ENCODE measurements at places on chromosomes 7 and 10.

DNA sequence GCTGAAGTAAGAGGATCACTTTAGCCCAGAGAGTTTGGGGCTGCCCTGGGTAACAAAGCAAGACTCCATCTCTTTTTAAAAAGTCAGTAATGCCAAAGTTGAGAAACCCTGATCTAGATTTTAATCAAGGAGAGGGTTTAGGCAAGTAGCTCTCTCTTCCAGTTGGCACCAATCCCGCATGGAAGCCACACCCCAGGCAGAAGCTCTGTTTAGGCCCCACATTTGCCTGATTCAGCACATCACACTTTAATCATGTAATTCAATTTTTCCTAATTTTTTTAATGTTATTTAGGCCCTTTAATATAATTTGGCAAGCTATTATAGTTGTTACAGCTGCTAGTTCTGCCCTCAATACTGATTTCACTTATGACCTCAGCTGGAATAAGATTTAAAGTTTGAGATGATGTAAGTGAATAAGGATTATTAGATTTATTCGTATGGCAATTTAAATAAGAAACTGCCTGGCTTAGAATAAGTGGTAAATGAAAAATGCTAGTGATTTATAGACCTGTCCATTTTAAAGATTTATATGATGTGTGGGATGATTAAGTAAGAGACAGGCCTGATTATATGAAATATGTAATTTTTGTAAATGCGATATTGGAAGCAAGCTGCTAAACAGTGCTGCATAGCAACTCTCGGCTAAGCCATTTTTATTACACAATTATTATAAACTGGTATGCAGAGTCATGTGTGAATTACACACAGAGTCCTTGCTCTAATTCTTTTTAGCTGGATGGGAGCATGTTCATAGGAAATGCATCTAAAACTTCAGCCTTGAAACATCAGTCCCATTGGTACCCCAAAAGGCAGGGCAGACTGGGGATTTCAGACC, 80.2 kb upstream of the NFE2L3 start:
- DNase-seq: no peak

GRCh38 chr10:88064608-88065382, 201.4 kb downstream of the PTEN start:
- DNase-seq: no peak

DNA sequence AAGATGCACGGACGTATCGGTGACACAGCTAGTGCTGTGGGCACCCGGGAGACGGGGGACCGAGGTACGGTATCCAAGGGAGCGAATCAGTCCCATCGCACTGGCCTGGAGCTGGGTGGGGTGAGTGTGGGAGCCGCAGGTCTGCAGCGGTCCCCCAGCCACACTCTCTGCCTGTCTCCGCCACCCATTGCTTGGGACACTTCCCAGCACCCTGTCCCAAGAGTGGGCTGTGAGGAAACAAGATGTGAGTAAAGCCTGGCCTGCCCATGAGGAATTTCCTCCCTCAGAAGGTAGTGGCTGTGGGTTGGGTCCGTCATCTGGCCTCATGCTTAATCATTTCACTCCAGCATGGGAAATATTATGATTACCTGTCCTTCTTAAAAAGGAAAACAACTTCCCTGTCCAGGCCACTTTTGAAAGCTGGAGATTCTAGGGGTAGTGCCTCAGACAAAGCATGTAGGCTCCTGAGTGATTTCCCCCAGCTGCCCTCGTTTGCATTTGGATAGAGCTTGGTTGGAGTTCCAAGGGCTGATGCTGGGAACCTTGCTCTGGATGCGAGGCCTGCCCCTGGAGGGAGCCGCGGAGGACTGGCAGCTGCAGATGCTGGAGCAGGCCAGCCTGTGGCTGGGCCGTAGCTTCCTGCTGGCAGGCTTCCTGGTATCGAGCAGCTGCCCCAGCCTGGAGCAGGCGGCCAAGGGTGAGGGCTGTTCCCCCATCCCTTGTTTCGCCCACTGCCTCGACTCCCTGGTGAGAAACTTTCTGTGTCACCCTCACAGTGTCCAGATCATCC, 6.2 kb upstream of the ACTR3C start:
- DNase-seq: no peak

GRCh38 chr7:133349101-133349500, 96.2 kb downstream of the EXOC4 start:
- no peak for DNase-seq

DNA sequence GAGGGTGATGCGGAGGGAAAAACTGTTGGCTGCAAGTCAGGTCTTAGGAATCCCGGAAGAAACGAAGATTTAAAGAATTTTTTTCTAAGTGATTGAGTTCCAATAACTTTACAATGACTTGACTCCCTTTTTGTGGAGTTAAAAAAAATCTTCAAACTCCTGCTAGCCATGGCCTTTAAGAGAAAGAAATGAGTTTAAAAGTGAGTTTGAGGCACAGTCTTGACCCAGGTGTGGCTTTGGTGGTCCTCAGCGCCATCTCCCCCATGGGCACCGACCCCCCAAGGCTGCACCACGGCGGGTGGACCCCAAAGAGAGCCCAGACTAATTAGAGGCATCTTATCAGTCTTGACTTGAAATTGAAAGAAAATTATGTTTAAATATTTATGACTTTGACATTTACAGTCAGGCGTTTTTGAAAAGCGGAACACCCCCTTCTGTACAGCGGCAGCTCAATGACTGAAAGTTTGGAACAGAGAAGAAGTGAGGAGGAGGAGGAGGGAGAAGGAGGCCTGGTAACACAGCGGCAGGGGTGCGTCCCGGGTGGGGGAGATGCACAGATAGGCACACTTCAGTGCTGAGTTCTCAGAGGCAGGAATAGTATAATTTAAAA, 349.6 kb downstream of the DNAJB6 start:
- no peak for DNase-seq

GRCh38 chr10:14820775-14821154, 17.1 kb downstream of the CDNF start:
- no peak for DNase-seq

GRCh38 chr7:135211179-135211945, at the start of gene WDR91:
WDR91 (minus strand) TSS chr7:135211526; CDS start chr7:135211502, 24 bp downstream.
- peak; percentile 91 for DNase-seq

GRCh38 chr7:42692621-42693020, 219.2 kb downstream of the C7orf25 start:
- DNase-seq: no peak

- DNase-seq: no peak
These were observed 566.0 kb downstream of the SUGCT start for GRCh38 chr7:40700653-40701421.

- DNase-seq: no peak
These were observed 160.2 kb downstream of the SH2D4B start for GRCh38 chr10:80697926-80698325.

GRCh38 chr7:510131-510481, 9.5 kb downstream of the PDGFA start:
- no peak for DNase-seq

- no peak for DNase-seq
These were observed 266.8 kb downstream of the INHBA start for GRCh38 chr7:41436139-41436538.

DNA sequence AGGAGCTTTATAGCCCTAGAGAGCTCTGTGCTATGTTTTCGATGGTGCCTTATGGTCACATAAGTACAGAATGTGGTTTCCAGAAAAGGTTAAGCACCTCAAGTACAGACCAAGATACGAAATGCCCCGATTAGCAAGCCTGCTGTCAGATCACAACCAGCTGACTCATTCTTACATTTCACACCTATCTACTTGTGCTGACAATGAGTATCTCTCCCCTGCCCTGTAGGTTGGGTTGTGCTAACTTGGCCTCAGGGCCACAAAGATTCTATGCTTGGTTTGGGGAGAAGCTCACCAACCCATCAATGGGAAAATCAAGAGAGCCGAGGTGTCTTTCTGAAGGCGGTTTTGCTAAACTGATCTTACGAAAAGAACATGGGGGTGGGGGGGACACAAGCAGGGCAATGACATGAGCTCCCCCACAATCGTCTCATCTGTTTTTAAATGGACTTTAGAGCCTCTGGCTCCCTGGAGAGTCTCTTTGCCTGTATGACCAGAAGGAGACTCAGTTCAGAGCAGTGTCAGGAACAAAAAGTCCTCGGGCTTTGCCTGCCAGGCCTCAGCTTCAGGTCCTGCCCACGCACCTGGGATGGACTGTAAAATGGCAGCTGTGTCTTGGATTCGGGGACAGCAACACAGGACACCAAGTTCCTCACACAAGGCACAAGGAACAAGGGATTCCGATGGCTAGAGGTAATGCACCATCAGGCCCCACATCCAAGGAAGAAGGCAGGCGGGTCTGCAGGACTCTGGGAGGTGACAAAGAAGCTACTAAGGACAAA, 55.1 kb downstream of the FAM53B start:
- no peak for DNase-seq

DNA sequence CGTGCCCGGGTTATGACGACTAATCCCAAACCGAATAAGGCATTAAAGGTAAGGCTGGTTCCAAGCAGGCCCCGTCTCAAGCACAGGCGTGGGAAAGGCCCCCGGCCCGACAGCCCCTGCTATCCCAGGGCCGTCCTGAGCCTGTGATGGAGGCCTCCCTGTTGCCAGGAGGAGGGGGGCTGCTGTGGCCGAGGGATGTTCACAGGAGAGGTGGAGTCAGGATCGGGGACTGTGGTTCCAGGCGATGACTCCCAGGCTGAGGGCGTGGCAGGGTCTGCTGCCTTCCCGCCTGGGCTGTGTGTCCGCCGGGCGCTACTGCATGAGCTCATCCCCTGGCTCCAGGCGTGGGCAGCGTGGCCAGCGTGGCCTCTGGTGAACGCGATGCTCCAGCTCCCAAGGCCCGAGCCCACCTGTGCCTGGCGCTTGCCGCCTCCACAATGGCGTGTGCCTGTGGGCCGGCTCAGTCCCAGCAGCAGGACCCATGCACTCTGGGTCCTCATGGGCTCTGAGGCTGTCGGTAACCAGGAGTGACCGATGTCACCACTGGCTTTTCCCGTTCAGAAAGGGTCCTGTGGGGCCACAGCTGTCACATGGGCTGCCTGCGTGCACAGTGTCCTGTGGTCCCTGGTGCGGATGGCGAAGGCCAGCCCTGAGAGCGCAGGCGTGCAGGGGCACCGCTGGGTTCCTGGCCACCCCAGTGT, 8.8 kb downstream of the MAFK start:
- DNase-seq: no peak

DNA sequence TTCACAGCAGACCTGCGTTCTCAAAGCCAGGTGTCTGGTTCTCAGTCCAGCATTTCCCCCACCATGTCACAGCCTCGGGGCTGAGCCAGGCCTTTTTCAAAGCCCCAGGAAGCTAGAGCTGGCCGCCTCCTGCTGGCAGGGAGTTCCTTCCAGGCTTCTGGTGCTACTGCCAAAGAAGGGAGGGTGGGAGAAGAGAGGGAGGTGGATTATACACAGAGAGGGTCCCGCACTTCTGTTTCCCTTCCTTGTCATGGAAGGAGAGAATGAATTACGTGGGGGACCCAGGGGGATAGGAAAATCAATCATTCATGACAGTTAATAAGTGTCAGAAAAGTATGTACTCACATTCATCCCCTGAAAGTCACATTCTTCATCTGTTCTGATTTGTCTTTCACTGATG, 600 bp upstream of the LGI1 start:
- no peak for DNase-seq

DNA sequence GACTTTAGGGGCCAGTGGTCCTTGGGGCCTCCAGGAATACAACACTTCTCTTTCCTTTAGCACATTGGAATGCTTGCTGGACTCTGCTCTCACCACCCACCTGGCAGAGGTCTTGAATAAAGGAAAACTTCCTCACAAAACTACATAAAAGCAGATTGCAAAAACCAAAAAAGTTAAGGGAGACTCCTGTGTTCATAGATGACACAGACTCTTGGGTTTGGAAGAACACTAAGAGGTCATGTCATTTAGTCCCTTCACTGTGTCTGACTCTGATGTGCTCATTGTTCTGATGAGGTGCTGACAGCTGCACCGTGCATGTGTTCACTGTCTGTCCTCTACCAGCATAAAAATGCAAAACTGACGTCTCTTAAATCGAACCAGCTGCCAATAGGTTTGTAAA, 11.4 kb downstream of the BLNK start:
- no peak for DNase-seq

DNA sequence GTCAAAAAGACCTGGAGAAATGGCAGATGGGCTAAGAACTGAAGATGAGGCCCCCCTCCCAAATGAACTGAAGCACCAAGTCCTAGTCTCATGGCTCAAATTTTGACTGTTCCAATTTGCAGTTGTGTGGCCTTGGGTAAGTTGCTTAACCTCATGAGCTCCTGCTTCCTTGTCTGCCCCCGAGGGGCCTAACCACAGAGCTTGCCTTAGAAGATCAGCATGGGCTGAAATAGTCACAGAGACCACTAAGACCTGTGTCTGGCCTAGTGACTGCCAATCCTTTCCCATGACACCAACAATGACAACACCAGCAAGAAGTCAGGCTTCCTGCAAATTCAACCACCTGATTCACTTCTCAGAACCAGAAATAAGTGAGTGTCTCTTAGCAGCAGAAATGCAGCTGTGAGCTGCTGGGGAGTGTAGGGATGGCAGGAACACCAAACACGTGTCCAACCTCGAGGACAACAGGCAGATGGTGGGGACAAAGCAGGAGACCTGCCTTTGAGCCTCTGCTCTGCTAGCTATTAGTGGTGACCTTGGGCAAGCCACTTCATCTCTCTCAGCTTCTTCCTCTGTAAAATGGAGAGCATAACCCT, 23.7 kb downstream of the CRHR2 start:
- no peak for DNase-seq

- no peak for DNase-seq
These were observed 20.5 kb downstream of the GSAP start for GRCh38 chr7:77395626-77396025.

DNA sequence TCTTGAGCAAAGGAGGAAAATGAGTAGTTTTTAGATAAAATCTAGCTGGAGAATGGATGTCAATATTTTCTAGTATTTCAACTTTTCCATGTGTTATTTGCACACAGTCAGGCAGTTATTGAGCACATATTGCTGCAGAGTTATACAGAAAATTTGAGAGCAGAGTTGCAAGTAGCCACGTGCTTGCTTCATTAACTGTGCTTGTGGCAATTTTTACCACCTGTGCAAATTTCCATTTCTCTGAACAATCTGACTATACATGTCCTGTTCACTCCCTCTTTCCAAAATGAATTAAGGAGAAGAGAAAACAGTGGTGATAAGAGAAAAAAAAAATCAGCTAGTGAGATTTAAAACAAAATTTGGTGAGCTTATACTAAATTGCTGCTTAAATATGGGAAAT, 178.5 kb downstream of the TAX1BP1 start:
- no peak for DNase-seq

GRCh38 chr7:134448356-134449229, 10.3 kb downstream of the AKR1B1 start:
- no peak for DNase-seq

DNA sequence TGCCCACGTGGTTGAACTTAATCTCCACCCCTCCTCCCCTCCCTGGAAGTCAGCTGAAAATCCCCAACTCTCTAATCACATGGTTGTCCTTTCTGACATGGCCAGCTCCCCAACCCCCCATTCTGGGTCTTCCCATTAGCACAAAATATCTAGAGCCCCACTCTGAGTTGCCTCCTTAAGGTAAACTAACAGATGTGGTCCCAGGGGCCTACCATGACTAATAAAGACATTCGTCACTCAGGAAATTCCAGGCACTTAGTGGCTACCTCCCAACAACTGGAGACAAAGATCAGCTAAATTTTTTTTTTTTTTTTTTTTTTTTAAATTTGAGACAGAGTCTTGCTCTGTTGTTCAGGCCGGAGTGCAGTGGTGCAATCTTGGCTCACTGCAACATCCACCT, 21.1 kb downstream of the CCDC126 start:
- DNase-seq: no peak

All from activated naive CD4-positive, alpha-beta T cell (primary cell).